ENCODE measurements at places on chromosomes 1 and 21.

DNA sequence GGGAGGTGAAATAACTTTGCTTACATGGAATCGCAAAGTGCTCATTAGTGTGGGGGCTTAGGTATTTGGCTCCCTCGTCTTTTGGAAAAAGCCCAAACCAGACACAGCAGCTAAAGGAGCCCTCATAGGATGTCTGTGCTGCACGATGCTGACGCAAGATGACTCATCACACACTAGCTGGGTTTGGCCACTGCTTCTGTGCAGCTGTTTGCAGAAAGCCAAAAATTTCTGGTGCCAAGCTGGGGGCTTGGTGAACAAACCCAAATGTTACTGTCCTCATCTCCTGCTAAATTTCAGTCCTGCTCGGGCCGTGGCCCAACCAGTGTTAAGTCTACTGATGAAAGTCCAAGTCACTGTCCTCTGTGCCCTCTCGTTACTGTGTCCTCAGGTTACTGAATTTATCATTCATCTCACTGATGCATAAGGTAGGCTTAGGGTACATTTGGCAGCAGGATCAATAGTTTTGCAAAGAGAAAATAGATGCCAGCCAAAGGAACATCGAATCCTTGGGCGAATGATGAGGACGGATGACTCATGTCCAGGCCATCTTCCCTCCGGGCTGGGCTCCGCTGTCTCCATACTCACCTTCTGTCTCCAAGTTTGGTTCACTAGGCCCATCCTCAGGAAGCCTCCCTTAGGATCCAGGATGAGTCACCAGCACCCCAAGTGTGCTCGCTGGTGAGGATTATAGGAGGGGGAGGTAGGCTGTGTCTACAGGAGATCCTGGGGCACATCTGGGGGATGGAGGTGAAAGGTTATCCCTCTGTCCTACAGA lies 177.7 kb downstream of the ADSS2 start:
- no peak for DNase-seq

DNA sequence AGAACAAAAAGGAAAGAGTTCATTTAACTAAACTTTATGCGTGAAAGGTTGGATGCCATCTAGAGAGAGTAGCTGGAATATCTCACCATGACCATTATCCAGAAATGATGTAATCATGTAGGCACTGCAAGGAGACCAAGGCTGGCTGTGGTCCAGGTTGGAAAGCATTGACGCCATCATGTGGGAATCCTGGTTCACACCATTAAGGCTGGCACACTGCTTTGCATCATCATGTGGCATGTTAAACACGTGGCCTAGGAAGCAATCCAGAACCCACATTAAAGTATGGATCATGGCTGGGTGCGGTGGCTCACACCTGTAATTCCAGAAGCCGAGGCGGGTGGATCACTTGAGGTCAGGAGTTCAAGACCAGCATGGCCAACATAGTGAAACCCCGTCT lies 4.3 kb downstream of the ADAMTS1 start:
- DNase-seq, result no peak

- DNase-seq, result no peak
Measured at GRCh38 chr21:34834290-34834689, 165.5 kb downstream of the CLIC6 start.

- peak; percentile 93 for DNase-seq
Measured at GRCh38 chr1:110338309-110338885, 780 bp upstream of the RBM15 start.

DNA sequence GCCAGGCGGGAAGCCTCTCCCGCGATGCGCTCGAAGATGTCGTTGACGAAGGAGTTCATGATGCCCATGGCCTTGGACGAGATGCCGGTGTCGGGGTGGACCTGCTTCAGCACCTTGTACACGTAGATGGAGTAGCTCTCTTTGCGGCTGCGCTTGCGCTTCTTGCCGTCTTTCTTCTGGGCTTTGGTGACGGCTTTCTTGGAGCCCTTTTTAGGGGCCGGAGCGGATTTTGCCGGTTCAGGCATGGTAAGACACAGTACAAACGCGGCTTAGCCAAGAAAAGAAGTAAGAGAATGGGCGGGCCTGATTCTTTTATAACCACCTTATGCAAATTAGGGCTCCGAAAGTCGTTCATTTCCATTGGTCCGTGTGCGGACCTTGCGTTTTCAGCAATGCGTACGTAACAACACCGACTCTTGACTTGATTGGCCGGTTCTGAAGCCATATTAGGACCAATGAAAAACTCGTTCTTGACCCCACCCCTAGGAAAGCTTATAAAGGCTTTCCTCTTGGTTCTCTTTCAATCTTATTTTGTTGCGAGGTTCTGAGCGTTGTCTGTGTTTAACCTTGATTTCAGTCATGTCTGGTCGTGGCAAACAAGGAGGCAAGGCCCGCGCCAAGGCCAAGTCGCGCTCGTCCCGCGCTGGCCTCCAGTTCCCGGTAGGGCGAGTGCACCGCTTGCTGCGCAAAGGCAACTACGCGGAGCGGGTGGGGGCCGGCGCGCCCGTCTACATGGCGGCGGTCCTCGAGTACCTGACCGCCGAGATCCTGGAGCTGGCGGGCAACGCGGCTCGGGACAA lies 12.8 kb upstream of the BOLA1 start:
- peak; percentile 77 for DNase-seq

DNA sequence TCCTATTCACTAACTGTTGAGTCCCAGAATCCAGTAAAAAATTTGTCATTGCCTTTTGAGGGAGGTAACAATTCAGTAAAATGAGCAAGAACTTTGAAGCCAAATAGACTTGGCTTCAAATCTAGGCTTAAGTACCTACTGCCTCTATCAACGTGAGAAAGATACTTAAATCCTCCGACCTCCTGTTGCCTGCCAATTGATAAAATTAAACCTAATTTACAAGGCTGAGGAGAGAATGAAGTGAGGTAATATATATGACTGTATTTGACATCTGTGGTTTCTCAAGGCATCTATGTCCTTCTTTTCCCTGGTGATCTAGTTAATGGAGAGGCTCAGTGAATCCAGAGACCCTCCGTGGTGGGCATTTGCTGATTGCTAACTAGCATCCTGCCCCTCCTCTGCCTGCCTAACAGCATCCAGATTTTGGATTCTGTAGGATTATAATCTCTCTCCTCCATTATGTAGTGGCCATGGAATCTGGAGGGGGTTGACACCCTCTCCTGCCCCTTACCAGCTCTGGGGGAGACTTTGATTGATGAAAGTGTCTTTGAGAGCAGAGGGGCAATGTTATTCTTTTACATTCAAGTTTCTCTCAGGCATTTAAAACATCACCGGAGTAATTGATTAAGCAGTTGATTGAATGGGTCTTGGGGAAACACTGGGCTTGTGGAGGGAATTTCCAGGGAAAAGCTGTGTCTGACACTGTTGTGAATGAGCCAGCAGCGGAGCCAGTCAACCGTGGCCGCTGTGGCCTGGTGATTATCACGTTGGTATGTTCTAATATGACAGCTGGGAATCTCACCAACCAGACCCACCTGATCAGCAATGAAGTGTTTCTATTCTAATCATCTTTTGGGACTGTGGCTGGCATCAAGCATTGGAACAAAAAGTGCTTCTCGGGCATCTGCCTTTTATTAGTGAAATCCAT lies 140.7 kb upstream of the FAM78B start:
- no peak for DNase-seq

- DNase-seq, result no peak
Measured at GRCh38 chr1:43272161-43272560, 2.4 kb downstream of the TMEM125 start.

GRCh38 chr21:40373761-40374160 lies 473.2 kb downstream of the DSCAM start:
- DNase-seq, result no peak

GRCh38 chr21:35350965-35351364 lies 301.9 kb upstream of the RUNX1 start:
- DNase-seq, result no peak

- DNase-seq, result no peak
Measured at GRCh38 chr1:91585982-91586381, 85.3 kb downstream of the CDC7 start.

- peak; percentile 32 for DNase-seq
Measured at GRCh38 chr1:229027622-229028182, 243.2 kb upstream of the RAB4A start.

- no peak for DNase-seq
Measured at GRCh38 chr1:242673652-242674051, 149.2 kb upstream of the PLD5 start.

- DNase-seq, result no peak
Measured at GRCh38 chr1:41868241-41868998, 50.3 kb downstream of the HIVEP3 start.

DNA sequence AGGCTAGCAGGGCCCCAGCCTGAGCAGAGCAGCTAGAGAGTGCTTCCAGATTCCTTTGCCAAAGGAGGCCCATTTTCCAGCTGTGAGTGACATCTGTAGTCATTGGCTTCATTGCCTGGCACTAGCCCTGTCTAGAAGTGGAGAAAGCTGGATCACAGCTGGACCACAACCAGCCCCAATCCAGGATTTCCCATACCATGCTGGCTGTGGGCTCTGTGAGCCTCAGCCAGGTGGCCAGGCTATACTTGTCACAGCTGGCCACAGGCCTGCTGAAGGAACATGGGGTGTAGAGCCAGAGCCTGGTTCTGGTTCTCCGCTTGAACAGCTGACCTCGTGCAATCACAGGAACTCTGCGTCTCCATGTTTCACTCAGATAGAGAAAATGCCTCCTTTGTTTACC lies 36.6 kb downstream of the RIMKLA start:
- DNase-seq, result no peak

DNA sequence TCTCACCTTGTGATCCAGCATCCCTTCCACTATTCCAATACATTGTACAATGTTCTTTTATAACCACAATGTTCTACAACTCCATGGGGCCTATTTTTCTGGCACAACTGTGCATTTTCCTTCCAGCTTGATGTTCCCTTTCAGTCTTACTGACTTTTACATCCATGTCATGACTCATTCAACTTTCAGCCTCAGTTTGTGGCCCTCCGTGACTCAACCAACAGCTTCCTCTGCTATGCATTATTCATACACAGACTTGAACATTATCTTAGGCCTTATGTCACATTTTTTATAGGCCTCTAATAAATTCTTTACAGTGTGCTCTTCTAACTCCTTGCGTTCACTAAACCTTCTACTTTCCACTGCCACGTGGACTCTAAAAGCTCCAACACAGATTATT lies 119.4 kb upstream of the PRMT6 start:
- no peak for DNase-seq

- DNase-seq, result no peak
Measured at GRCh38 chr21:45594721-45595489, 48.6 kb upstream of the PCBP3 start.

DNA sequence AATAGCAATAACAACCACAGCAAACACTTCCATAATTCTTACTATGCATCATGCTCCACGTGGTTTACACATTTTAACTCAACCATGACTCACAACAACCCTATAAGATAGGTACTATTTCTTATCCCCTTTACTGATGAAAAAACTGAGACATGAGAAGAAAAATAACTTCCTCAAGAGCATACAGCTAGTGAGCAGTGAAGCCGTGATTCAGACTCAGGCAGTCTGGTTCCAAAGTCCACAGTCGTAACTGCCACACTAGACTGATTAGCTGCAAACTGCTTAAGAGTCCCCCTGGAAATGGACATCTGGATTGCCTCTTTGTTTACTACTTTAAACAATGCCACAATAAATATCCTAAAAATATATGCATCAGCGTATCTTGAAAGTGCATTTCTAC lies 55.7 kb downstream of the PLD5 start:
- no peak for DNase-seq

DNA sequence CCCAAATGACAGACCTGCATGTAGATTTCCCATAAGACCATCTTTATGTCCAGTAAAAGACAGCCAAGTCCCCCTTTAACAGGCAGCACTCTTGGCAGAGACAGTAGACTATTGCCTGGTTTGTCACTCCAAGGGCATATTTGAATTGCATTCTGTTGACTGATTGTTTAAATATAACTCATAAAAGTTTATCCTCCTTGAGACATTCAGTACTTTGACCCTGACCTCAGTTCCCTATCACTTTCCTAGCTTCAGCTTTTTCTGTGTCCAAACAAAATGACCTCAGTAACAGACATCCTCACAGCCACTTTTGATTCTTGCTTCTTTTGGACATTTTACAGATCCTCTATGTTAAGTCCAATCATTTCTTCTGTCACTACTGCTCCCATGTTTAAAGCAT lies 51.1 kb downstream of the RBM11 start:
- DNase-seq, result no peak

DNA sequence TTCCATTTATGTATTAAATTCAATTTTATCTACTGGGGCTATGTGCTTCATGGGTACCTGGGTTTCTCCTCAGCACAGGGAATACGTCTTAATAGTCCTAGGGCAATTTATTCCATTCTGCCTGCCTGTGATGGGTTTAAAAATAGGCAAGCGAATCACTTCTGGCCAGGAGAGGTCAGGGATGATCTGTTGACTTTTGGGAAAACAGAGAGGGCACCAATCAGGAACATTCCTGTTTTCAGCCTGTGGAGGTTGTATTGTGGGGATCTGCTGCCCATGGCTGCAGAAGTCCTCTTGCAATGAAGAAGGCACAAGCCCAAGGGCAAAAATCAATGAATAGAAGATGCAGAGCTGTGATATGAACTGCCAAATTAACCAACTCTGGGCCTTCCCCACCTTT lies 303.1 kb downstream of the CTH start:
- DNase-seq, result no peak

DNA sequence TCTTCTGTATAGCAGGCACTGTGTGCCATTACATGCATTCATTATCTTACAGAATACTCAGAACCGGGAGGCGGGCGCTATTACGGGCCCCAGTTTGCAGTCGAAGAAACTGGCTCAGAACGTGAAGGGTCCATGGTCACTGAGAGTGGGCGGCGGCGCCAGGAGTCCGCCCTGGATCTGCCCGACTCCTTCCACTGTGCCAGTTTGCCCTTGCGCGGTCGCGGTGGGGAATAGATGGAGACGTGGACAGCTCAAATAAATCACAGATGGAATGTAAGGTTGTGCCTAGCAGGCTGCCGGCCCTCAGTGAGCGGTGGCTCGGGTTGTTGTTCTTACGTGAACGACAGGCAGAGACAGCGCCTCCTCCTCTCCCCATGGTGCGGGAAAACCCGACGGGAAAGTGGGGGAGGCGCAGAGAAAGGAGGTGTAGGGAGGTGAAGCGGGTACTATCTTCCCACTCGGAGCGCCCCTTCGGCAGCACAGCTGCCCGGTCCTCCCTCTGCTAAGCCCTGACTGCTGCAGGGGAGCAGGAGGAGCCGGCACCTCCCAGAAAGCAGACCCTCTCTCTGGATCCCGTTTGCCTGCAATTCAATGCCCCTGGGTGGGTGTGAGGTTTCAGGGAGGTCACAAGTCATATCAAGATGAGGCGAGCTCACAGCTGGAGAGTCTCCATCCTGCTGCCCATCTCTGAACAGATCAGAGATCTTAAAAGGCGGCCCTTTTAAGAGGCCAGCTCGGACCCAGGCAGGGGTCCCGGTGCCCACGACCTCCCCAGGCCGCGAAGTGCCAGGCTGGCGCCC lies 1.1 kb downstream of the COL9A2 start:
- peak; percentile 41 for DNase-seq

GRCh38 chr1:85660541-85660940 lies 47.7 kb downstream of the ZNHIT6 start:
- no peak for DNase-seq

DNA sequence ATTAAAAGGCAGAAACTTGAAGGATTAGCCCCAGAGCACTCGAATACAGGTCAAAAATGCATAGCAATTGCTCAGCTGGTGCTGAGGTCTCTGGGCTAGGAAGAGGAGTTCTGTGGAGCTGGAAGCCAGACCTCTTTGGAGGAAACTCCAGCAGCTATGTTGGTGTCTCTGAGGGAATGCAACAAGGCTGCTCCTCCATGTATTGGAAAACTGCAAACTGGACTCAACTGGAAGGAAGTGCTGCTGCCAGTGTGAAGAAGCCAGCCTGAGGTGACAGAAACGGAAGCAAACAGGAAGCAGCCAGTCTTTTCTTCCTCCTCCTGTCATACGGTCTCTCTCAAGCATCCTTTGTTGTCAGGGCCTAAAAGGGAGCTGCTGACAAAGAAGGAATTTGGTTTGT lies 233.4 kb upstream of the FGGY start:
- DNase-seq, result no peak

GRCh38 chr1:16920951-16921350 lies 780 bp upstream of the CROCC start:
- DNase-seq, result no peak
